Colonic mucosa (tissue), 4 donors: ENCODE measurements at places on chromosomes 16 and 17. TPM values are rescaled to one million over a fixed set of nuclear protein-coding genes. Genes with fewer than 3 reads are reported as not detected.

- no peak overlapping the region for H3K27ac ChIP-seq
- no peaks in the 10 kb centered on the region for H3K27me3 ChIP-seq
- no peaks in the 10 kb centered on the region for H3K4me1 ChIP-seq
Measured at GRCh38 chr17:77594416-77595209, 363.9 kb upstream of the TNRC6C start.

DNA sequence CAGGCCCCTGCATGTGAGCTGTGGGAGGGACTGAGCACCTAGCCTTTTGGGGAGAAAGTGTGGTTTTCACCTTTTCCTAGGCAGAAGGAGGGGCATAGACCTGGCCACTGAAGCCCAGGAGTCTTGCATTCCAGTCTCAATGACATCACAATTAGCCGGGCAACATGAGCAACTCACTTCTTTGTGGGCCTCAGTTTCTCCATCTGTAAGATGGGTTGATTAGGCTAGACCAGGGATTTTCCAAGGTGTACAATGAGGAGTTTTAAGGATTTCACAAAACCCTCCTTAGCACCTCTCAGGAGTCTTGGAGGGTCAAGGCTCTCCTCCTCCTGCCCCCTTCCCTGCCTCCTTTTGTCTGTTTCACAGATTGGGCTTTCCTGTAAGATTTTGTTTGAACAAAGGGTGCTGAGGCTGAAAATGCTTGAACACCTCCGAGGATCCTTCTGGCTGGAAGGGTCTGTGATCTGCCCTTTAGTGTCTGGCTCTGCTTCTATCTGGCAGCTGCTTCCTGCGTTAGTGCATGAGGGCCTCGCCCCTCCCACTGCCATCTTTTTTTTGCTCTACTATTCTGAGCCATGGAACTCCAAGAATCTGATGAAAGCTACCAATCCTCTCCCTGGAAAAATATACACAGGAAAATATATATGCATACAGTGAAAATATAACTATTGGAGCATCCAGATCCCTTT is 52.4 kb upstream of the ETV4 start:
- H3K36me3 ChIP-seq: no peaks in the 10 kb centered on the region
- no peaks in the 10 kb centered on the region for H3K27me3 ChIP-seq
- H3K4me3 ChIP-seq: no peak overlapping the region
- no peak for DNase-seq
- H3K4me1 ChIP-seq: no peaks in the 10 kb centered on the region

PIMREG gene
- 4.3 TPM for total RNA-seq

GRCh38 chr17:79664930-79665737 is 54.3 kb upstream of the RBFOX3 start:
- H3K36me3 ChIP-seq: no peaks in the 10 kb centered on the region
- DNase-seq: peak; percentile 55
- no peaks in the 10 kb centered on the region for H3K4me1 ChIP-seq

DNA sequence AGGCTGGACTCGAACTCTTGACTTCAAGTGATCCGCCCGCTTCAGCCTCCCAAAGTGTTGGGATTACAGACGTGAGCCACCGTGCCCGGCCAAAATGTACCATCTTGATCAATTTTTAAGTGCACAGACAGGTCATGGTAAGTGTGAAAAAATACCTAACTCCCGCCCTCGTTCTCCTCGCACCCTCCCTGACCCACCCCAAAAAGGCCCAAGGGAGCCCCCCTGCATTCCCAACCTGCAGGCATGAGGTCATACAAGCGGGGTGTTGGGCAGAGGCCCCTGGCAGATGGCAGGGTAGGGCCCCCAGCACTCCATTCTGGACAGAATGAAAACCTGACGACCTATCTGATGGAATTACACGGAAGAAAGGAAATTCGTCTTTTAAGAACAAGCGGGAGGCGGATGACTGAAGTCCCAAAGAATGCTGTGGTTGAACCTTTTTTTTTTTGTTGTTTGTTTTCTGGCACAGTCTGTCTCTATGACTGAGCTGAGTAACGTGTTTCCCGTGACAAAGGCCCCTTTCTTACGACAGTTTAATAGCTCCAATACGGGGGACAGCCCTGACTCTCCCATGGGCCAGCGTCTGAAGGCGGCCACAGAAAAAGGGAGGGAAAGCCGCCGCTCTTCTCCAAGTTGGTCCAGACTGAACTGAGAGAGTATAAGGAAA is 376.4 kb downstream of the SLC39A11 start:
- no peaks in the 10 kb centered on the region for H3K4me1 ChIP-seq
- no peak overlapping the region for H3K4me3 ChIP-seq
- DNase-seq: no peak
- no peaks in the 10 kb centered on the region for H3K27me3 ChIP-seq
- no peak overlapping the region for H3K27ac ChIP-seq

DNA sequence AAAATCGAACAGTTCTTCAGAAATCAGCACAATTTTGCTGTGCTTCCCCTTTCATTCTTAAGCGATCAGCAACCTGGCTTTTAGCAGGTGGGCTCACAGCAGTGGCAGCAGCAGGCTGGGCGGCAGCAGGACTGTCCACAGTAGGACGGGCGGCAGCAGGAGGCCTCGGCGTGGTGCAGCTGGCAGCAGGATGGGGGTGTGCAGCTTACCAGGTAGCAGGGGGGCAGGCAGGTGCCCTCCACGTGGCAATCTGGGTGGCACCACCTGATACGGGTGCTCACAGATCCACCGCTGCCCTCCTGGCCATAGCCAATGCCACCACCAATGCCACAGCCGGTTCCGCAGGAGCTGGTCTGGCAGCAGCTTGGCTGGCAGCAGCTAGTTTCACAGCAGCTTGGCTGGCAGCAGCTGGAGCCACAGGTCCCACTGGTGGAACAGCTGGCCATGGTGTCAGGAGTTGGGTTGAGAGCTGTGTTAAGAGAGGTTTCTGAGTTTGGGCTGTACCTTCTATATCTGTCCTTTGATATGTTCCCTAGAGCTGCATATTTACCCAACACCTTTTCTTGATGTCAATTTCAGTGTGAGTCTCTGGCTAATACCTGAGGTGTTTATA is at the start of gene KRTAP1-4:
Gene KRTAP1-4, minus strand, starts transcription at position 563 of the 613 bp plus-strand sequence. Its CDS starts 117 bp downstream, at position 446.
- no peak within 1 kb of the TSS for H3K27ac ChIP-seq
- H3K4me1 ChIP-seq: no peaks in the 10 kb centered on the region
- no peaks in the 10 kb centered on the region for H3K27me3 ChIP-seq
- no peak within 1 kb of the TSS for H3K4me3 ChIP-seq

TAT gene
- total RNA-seq: 2.2 TPM

CDRT15L2 gene
- not detected for total RNA-seq

SEPTIN12 gene
- total RNA-seq: not detected

RCVRN gene
- total RNA-seq: not detected

GRCh38 chr17:3534881-3535252 is 22.7 kb downstream of the TRPV3 start:
- no peaks in the 10 kb centered on the region for H3K27me3 ChIP-seq
- H3K4me1 ChIP-seq: no peaks in the 10 kb centered on the region
- no peaks in the 10 kb centered on the region for H3K36me3 ChIP-seq

DNA sequence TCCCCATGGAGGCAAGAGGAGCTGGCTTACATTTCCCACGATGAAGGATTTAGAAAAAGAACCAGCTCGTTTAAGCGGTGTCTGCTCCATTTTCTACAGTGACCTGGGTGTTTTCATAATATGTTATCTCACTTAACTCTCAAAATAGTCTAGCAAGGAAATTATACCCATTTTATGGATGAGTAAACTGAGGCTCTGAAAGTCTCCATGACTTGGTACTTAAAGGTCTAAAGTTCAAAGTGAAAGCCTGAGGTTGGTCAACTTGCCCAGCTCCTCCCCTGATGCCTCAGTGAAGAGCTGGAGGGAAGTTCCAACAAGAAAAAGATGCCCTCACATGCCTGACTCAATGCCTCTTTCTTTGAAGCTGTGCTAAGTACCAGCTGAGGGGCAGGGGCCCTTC is 232.0 kb downstream of the CBLN1 start:
- no peaks in the 10 kb centered on the region for H3K27me3 ChIP-seq
- H3K4me3 ChIP-seq: no peak overlapping the region
- DNase-seq: no peak

GRCh38 chr17:75689441-75689873 is 22.3 kb downstream of the SAP30BP start:
- peaks cover 3% of the 10 kb centered on the region for H3K4me1 ChIP-seq
- no peak overlapping the region for H3K4me3 ChIP-seq
- no peaks in the 10 kb centered on the region for H3K36me3 ChIP-seq
- DNase-seq: no peak

GRCh38 chr16:48295488-48296281 is 48.3 kb upstream of the ABCC11 start:
- no peaks in the 10 kb centered on the region for H3K27me3 ChIP-seq
- DNase-seq: no peak
- H3K4me1 ChIP-seq: no peaks in the 10 kb centered on the region
- no peak overlapping the region for H3K27ac ChIP-seq
- H3K4me3 ChIP-seq: no peak overlapping the region
- no peaks in the 10 kb centered on the region for H3K36me3 ChIP-seq

IRX6 gene
- total RNA-seq: not detected

GRCh38 chr17:17545031-17545820 is 46.3 kb downstream of the PEMT start:
- H3K27me3 ChIP-seq: no peaks in the 10 kb centered on the region
- DNase-seq: no peak
- no peak overlapping the region for H3K27ac ChIP-seq

GRCh38 chr17:41912925-41913324 is 5.8 kb downstream of the ACLY start:
- H3K36me3 ChIP-seq: peaks cover 35% of the 10 kb centered on the region
- H3K4me1 ChIP-seq: peaks cover 9% of the 10 kb centered on the region
- no peak overlapping the region for H3K4me3 ChIP-seq
